ENCODE measurements at places on chromosomes 2 and 18.

DNA sequence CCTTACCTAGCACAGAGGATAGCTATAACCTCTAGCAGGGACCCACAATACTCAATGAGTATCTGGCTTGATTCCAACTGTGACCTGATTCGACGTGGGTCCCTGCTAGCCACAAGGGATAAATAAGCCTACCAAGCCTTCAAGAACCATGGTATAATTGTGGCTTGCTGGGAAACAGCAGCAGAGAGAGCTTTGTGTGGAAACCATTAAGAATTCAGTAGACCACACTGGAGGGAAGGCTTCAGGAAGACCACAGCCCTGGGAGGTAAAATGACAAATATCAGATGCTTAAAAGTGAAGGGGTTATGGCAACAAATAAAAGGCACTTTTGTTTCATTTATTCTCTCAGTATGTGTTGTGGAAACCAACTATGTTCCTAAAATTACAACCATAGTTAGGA lies 82.6 kb upstream of the WIPF1 start:
- no peak for DNase-seq

- no peak for DNase-seq
Observed at GRCh38 chr18:46343931-46344372, 239.8 kb downstream of the HAUS1 start.

DNA sequence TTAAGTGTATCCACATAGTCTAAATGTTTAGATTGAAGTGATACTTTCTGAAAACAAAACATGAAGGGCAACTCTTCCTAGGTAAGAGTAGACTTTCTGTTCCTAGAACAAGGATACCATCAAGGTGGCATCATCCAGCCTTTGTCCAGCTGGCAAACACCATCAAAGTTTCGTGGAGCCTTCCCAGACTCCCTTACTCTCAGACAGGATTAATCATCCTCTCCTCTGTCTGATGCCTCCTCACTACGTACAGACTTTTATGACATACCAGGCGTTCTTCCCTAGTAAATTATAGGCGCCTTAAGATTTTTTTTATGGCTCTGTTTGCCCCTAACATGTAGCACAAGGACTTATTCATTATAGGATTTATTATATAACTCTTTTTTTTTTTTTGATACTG lies 29.4 kb upstream of the ASNSD1 start:
- no peak for DNase-seq

DNA sequence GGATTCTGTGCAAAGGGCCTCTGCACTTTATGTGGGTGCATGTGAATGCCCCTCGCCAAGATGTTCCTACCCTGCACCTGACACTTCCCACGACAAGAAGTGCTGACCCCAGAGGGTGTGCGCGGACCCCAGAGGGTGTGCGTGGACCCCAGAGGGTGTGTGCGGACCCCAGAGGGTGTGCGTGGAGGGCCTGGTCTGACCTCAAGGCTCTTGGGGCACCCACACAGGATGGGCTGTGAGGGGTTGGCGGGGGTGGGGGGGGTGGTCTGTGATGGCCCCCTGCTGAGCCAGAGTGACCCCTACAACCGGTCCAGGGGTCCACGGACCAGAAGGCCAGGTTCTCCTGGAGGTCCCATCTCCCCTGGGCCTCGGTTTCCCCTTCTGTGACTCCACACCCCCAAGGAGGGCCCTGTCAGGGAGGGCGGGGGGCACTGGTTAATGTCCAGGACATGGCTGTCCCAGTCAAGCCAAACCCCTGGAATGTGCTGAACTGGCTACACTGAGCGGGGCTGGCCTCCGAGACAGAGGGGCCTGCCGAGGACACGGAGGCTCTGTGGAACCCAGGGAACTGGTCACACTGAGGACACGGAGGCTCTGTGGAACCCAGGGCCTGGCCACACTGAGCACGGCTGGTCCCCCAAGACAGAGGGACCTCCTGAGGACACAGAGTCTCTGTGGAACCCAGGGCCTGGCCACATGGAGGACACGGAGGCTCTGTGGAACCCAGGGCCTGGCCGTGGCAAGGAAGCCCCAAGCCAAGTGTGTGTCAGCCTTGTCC lies 3.1 kb downstream of the NEU4 start:
- DNase-seq: no peak

- DNase-seq: no peak
Observed at GRCh38 chr18:49884959-49885358, 71.6 kb upstream of the ACAA2 start.

- DNase-seq: no peak
Observed at GRCh38 chr2:51031021-51031780, 731 bp downstream of the NRXN1 start.

DNA sequence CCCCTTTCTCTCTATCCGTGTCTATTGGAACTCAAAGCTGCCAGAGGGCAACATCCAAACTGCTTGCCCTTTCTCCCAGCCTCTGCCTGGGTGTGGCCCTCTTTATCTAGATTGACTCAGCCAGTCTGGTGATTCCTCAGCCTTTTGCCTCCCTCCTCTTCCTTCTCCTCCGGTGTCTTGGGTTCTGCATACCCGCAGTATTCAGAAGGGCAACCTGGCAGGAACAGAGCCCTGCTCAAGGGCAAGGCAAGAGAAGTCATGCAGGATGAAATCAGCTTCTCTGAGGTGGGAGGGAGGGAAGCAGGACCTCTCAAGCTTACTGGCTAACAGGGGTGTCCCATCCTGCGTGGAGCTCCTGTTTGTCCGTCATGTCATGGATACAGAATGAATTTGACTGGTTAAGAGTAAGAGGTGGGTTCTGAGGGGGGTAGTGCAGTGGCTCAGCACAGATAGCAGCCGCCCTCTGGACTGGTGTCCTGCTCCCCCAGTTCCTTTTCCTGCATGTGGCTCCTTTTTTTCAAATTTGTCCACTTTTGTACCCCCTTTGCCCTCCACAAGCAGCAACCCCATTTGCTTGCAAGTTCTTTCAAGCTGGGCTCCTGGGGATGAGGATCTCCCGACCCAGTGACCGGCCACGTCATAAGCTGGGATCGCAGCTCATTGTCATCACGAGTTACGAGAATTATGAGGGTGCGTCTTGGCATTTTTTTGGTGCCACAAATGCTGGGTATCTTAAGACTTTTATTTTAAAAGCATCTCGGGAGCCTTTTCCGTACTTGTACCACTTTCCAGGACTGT lies 154.1 kb downstream of the FHOD3 start:
- DNase-seq: no peak

DNA sequence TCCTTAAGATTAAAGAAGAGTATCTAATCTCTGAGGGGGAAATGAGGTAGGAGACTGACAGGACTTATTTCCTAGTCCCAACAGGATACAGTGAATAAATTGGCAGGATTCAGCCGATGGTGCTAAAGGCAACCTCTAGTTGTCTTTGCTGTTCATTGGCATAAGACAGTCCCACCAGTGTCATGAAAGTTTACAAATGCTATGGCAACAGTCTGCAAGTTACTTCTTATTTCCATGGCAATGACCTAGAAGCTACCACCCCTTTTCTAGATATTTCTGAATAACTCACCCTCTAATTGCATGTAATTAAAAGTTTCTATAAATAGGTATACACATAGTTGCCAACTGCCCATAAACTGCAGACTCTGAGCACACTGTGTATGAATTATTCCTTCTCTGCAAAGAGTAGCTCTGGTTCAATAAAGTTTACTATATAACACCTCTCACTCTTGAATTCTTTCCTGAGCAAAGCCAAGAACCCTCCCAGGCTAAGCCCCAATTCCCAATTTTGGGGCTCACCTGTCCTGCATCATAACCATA lies 172.7 kb upstream of the LRATD1 start:
- DNase-seq: no peak

- no peak for DNase-seq
Observed at GRCh38 chr2:176284461-176285049, 15.3 kb downstream of the MTX2 start.

- no peak for DNase-seq
Observed at GRCh38 chr2:43344868-43345373, 118.5 kb upstream of the ZFP36L2 start.

DNA sequence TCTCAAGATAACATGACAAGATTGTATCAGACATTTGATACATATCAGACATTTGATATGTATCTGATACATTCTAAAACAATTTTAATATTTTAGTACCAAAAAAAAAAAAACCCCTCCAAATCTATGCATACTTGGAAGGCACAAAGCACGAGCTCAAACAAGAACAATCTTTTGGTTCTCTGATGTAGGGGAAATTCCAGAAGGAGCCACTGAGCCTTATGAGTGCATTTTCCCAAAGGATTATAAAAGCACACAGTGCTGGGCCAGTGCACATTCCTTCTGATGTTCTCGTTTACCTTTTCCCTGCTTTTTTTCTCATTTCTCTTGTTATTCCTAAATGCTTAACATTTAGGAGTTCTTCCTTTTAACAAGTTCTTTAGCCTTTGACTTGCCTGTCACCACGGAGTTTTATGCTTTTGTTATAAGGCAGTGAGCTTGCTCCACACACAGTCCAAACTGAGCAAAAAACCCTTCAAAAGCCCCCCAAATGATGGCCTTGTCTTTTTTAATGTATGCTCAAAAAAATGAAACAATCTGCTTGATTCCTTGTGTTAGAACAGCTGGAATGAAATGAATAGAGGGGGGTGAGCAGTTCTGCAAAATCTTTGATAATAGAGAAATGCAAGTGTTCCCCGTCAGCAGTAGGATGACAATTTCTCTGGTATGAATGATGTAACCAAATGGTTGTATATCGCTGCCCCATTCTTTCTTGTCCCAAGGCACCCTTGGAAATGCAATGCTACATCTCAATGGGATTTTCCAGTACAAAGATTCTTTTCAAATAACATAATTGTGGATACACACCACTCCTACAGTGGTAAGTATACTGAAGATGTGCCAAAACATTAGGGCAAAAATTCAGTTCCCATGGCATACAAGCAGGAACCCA lies 597.2 kb upstream of the ZEB2 start:
- DNase-seq: no peak

GRCh38 chr18:56565551-56566345 lies 72.6 kb downstream of the TXNL1 start:
- no peak for DNase-seq

GRCh38 chr2:95525294-95526035 lies 40.9 kb upstream of the TRIM43B start:
- no peak for DNase-seq

DNA sequence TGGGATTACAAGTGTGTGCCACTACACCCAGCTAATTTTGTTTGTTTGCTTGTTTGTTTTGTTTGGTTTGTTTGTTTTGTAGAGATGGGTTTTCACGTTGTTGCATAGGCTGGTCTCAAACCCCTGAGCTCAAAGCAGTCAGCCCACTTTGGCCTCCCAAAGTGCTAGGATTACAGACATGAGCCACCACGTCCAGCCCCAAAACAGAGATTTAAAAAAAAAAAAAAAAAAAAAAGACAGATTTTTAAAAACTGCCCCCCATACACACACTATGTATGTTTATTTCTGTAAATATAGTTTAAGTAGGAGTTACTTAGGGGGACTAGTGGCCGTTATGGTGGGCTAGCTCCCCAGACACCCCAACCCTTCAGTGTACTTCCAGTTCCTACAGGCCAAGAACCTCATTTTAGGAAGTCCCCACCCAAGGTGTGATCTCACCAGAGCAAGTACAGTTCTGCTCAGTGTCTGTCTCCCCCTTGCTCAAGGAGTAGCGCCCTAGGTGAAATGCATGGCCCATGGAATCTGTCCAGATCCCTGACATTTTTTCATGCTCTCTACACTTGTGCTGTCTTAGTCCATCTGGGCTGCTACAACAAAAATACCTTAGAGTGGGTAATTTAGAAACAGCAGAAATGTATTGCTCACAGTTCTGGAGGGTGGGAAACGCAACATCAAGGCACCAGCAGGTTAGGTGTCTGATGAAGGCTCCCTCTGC lies 1.6 kb upstream of the TMBIM1 start:
- no peak for DNase-seq

- no peak for DNase-seq
Observed at GRCh38 chr18:35577045-35577848, 4.3 kb upstream of the GALNT1 start.

- DNase-seq: no peak
Observed at GRCh38 chr2:38483776-38484501, 106.9 kb upstream of the ATL2 start.

- DNase-seq: no peak
Observed at GRCh38 chr2:43472527-43473194, 123.2 kb downstream of the THADA start.

GRCh38 chr2:46032161-46032813 lies 264.9 kb upstream of the EPAS1 start:
- no peak for DNase-seq

DNA sequence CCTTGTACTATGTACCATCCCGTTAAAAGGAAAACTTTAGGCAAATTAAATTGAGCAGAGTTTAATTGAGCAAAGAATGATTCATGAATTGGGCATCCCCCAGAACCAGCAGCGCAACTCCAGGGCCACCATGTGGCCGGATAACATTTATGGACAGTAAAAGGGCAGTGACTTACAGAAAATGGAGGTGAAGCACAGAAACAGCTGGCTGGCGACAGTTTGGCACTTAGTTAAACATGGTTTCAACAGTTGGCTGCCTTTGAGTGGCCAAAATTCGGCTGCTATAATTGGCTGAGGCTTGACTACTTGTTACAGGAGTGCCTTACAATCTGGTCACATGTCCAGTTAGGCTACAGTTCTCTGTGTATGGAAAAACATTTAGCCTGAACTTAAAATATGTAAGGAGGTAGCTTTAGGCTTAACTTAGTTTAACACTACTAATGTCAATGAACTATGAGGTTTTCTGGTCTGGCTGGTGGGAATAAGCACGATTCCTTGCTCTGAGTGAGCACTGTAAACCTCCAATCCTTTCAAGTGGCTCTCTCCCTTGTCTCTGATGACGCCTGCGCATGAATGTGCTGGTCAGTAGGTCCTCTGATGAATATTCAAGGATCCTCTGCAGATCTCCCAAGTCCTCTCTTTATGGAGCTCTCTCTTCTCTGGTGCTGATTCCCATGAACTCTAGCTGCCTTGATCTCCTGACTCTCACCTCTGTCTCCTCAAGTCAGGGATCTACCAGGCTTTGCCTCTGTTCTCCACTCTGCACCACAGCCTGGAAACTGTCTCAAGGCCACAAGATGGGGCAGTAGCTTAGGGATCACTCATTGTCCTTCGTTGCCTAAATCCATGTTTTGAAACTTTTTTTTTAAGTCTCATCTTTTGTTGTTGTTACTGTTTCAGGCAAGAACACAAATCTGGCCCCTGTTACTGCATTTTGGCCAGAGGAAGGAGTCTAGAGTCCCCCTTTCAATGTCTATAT lies 24.4 kb upstream of the RAB31 start:
- DNase-seq: no peak

GRCh38 chr18:7002107-7002506 lies 115.5 kb downstream of the LAMA1 start:
- no peak for DNase-seq

- DNase-seq: no peak
Observed at GRCh38 chr2:20153131-20153851, 71.6 kb downstream of the SDC1 start.

DNA sequence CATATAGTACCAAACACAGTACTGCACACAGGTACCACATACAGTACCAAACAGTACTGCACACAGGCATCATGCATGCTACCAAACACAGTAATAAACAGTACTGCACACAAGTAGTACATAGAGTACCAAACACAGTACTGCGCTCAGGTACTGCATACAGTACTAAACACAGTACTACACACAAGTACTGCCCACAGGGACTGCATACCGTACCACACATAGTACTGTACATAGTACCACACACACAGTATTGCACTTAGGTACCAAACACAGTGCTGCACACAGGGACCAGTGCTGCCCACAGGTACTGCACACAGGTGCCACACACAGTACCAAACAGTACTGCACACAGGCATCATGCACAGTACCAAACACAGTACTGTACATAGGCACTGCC lies 74.9 kb downstream of the ZNF236 start:
- no peak for DNase-seq
